Activated B cell treated with CpG ODN at 0.5 μM for 24 hours (primary cell): ENCODE measurements at places on chromosomes 11 and 22. TPM values are rescaled to one million over a fixed set of nuclear protein-coding genes. Genes with fewer than 3 reads are reported as not detected.

GRCh38 chr11:33620423-33621171 lies 80.0 kb downstream of the C11orf91 start:
- DNase-seq = no peak

The SMC1B gene
- total RNA-seq = 0.13 TPM in 1 of 2 replicates, not detected in the other

DNA sequence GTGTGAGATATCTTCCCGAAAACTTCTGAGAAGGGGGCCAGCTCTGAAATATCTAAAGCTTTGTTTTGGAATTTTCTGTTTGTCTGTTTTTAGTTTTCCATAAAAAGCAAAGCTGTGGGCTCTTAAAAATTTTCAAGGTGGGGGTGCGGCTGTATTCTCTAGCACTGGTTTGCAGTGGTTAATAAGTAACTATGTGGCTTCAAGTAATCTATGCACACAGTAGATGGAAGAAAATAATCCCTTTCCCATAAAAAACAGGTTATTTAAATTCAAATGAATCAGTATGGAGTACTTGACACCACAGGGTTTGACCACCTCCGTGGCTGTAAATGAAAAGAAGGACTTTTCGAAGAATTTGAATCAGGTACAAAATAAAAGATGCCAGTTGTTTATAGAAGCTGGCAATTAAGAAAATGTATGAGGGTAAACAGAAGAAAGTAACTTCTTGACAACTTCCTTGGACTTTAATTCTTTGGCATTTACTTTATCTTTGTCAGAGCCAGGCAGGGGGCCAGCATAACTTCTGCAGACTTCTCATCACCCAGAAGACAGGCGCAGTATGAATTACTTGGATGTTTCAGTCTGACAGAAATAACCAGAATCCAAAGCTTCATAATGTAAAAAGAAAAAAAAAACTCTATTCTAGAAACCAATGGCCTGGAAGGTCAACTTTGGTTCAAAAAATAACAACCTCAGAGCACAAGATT lies 981.0 kb downstream of the DLG2 start:
- DNase-seq = no peak

GRCh38 chr11:123186286-123186685 lies 8.8 kb downstream of the CLMP start:
- no peak for DNase-seq

DNA sequence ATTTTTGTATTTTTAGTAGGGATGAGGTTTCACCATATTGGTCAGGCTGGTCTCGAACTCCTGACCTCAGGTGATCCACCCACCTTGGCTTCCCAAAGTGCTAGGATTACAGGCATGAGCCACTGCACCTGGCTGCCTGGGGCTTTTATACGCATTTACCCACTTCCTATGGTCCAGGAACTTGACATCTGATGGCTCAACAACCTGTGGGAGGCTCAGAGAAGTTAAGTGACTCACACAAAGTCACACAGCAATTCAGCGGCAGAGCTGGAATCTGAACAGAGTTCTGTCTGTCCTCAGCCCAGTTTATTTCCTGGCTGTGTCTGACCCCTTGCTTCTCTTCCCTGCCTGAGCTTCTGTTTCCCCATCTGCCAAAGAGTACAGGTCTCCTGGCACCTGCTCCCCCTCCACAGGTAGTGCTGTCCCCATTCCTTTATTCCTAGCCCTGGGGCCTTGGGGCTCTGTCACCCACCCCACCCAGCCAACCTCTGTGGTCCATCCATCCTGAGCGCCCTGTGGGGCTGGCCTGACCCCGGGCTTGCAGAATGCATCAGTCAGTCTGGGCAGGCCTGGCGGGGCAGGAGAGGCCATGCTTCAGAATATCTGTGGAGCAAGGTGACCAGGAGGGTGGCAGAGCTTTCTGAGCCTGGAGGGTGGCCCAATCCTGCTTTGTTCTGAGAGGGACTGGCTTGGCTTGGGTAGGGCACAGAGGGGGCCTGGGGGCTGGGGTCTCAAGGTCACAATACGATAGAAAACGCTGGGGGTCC lies 50.6 kb downstream of the CACNA1I start:
- DNase-seq = no peak
